Hindlimb muscle (tissue), 1 donor: ENCODE measurements at places on chromosomes 1 and 21.

GRCh38 chr1:114152089-114152507, 1.6 kb downstream of the SYT6 start:
- DNase-seq: no peak

DNA sequence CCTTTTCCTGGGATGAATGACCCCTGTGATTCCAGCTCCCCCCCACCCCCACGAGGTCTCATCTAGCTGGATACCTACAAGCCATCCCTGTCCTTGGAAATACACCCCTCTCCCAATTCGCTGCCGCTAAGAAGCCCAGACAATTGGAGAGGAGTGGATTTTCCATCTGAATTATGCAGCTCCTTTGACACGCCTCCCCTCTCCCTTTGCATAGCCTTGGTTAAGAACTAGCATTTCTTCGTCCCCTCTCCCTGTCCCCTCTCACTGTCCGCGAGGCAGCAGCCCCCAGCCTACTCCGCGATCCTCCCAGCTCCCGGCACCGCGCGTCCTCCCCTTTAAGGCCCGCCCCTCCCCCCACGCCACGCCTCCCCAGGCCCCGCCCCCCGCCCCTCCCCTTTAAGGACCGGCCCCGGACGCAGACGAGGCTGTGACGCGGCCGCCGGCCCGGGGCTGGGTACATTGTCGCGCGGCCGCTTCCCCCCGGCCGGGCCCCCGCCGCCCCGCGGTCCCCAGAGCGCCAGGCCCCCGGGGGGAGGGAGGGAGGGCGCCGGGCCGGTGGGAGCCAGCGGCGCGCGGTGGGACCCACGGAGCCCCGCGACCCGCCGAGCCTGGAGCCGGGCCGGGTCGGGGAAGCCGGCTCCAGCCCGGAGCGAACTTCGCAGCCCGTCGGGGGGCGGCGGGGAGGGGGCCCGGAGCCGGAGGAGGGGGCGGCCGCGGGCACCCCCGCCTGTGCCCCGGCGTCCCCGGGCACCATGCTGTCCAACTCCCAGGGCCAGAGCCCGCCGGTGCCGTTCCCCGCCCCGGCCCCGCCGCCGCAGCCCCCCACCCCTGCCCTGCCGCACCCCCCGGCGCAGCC, at the start of gene MAPKAPK2:
MAPKAPK2 (plus strand) TSS at position 428 of the 856 bp plus-strand sequence; CDS start at position 753, 325 bp downstream.
- peak; percentile 74 for DNase-seq

GRCh38 chr1:10779841-10780240, 16.6 kb downstream of the CASZ1 start:
- DNase-seq: no peak

DNA sequence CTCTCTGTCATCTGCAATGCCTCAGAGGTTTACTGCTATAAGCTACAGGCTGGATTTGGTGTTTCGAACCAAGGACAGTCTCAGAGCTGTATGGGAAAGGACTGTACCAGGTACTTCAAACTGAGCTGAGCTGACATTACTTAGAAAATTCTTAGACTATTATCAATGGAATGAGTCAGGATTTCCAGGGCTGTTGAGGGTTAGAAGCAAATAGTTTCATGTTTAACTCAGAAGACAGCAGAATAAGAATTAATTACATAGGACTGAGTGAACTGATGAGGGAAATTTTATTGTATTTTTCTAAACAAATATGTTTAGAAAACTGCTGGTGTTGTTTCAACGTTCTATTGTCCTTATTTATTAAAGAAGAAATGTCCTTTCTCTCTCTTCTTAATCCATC, 74.3 kb upstream of the CAPZB start:
- DNase-seq: no peak

DNA sequence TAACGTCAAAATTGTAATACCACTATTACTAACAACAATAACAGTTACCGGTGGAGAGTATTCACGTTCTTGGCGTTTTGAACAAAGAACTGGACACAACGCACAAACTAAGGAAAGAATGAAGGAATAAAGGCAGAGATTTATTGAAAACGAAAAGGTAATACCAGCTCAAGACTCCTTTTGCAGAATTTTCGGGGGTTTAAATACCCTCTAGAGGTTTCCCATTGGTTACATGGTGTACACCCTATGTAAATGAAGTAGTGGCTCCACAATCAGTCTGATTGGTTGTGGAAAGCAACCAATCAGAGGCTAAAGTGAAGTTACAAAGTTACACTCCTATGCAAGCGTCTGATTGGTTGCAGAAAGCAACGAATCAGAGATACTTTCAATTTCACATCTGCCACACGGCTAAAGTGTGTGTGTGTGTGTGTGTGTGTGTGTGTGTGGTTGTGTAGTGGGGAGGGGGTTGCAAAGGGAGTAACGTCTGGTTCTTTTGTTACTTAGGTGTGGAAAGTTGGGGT, 1.1 kb upstream of the GTF2B start:
- DNase-seq: peak; percentile 40

DNA sequence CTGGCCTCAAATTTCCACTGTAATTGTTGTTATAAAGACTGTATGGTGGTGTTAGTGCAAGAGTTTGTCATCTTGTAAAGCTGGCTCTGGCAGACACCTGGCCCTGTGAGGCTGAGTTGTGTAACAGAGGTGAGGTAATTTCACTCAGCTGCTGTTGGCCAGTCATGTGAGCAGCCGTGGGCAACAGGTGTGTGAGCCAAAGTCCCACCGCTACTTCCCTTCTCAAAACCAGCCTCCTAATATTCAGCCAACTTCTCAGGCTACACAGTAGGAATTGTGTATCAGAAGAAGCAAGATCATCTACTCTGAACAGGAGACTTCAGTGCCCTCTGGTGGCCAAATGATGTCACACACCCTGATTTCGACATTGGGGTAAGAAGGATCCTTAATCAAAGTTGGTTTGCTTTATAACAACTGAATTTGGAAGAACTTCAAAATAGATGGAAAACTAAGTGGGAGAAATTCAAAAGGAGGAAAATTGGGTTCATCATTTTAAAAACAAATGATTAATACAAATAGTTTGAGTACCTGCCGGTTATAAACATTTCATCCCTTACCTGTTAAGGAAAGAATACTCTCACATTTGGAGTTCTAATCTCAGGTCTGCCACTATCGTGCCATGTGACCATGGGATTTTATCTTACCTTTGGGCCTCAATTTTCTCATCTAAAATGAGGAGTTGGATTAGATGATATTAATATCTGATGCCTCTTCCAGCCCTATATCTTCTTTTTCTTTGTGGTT, 2.6 kb upstream of the CREG1 start:
- DNase-seq: peak; percentile 47
